SK-MEL-5 (cell line): ENCODE measurements at places on chromosomes 12 and 14.

GRCh38 chr14:33019346-33019745, 80.7 kb downstream of the NPAS3 start:
- DNase-seq: no peak

GRCh38 chr12:109241936-109242335, 67.1 kb downstream of the FOXN4 start:
- DNase-seq: no peak

DNA sequence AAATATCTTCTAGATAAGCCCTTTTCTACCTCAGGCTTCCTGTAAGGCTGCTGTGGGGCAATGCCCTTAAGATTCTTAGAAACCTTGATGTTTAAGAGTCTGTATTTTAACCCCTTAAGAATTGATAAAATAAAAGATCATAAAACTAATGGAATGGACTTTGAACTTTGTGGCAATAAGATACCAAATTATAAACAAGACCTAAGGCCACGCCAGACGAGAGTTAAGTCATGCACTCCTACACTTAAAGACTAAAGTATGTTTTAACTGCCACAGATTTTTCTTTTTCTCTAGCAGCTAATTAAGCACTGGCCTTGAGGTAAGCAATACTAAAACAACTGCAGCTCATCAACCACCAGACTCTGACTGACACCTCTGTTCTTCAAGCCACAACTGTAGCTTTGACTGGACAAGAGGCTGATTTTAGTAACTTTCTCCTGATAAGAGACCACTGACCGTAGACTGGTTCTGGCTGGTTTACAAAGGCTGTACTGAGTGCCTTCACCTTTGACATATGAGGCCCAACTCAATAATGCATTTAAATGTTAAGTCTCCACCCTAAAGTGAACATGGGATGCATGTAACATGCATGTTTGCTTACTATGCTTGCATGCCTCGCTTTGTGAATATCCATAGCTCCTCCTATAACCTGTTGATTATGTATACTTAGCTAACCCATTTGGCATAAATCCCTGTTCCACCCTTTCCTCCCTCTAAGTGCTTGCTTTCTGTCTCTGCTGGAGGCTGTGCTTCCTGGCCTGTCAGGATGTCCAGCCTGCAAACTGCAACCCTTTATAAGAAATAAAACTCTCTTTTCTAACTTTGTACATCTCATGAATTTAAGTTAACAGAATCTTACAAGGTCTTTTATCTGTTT, 71.9 kb downstream of the KLHL28 start:
- no peak for DNase-seq

- no peak for DNase-seq
Observed at GRCh38 chr14:53380867-53381225, 227.7 kb upstream of the DDHD1 start.

GRCh38 chr14:99314623-99315022, 42.6 kb upstream of the BCL11B start:
- DNase-seq: no peak

DNA sequence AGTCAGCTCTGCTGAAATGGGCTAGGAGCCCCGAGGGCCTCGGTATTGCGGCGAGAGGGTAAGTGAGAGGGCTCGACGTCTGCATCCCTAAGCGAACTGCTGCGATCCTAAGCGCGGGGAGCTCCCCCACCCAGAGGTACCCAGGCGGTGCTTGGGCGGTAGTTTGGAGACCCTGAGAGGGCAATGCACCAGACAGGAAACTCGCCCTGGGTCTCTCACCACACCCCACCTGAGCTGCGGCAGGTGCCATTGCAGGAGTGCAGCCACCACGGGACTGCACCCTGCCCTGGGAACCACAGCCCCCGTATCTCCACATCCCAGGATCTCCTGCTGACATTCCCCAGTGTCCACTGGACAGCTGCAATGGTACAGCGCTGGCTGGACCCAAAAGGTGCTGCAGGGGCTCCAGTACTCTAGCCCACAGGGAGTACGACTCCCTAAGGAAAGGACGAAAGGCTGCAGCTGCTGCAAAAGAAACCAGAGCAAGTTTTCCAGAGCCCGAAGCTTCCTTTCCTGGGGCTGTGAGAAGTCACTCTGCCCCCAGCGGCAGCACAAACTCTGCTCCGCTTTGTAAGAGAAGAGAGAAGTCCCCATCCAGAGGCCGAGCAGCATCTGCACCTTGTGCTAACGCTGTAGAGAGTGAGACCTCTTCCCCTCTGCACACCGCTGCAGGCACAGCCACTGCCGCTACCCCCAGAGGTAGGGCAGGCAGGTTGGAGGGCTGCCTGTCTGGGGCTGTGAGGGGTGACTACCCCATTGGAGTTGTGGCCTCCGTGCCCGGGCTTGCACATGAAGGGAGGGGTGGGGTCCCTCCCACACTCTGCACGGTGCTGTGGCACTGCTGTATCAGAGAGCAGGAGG, 31.1 kb upstream of the MON2 start:
- peak; percentile 10 for DNase-seq

DNA sequence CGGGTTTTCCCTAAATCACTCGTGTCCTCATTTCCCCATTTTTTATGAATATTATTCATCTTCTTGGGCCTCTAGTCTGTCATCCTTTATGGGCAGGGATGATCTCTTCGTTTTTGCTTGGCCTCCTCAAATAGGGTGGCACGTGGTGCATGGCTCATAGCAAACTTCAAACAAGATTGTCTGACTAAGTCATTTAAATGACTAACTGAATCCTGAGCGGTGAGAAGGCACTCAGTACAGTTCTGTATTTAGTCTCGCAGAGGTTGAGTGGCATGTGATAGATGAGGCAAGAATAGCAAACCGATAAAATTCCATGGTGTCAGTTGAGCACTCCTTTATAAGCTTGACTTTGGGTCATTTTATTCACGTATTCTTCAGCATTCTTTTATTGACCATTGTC, 5.7 kb upstream of the JDP2 start:
- no peak for DNase-seq

DNA sequence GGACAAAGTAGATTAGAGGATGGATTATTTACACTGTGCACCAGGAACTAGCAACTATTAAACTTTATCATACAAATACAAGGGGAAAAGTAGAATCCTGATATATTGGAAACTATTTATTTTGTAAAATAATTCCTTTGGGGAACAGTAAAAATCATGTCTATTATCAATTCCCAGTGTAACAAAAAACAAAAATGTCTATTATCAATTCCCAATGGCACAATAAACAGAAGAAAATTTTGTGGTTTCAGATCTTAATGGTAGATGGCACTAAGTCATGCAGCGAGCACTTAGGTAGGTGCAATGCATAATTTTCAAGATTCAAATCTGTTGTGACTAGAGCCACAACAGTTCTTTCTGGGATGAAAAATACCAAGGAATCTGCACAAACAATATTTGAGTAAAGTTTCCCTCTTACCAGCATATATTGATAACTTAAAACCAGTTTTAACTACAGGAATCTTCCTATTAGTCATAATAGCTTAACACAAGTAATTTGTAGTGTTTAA, 13.7 kb downstream of the CFL2 start:
- no peak for DNase-seq

GRCh38 chr12:75578546-75578945, 67.1 kb upstream of the KRR1 start:
- DNase-seq: no peak

DNA sequence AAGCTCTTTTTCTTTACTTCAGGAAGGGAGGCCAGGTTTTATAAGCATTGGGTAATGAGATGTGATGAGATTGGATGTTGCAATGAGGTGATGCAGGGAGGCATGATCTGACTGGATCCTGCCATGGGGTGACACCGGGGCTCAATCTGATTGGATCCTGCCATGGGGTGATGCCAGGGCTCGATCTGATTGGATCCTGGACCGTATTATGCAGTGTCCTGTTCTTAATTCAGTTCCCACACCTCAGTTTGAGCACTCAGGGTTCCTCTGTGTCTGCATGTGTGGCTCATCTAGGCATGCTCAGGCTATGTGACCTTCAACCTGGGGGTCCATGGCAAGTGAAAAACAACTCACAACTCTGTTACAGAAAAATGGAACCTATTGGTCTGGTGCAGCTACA, 166.4 kb downstream of the SLC15A4 start:
- DNase-seq: no peak

- DNase-seq: no peak
Observed at GRCh38 chr12:113468365-113469223, 3.1 kb downstream of the LHX5 start.

DNA sequence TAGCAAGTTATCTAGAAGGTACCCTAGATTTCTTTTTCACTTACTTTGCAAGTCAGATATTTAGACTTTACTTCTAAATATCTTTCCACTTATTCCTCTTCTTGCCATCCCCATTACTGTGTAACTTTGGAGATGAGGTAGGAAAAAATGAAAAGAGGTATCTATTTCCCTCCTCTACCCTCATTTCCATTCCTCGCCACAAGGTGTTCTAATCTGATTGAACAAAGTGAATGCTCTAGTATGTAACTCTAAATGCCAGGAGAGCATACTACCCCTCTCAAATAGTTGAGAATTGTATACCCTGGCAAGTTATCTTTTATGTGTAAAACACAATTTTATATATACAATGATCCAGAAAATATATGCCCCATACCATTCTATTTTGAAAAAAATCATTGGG, 1.7 kb upstream of the LDHB start:
- DNase-seq: peak; percentile 22

GRCh38 chr12:26465419-26466097, 270.2 kb downstream of the SSPN start:
- peak; percentile 45 for DNase-seq

- DNase-seq: no peak
Observed at GRCh38 chr14:51116682-51117081, 21.8 kb upstream of the TRIM9 start.

GRCh38 chr14:87797001-87797400, 196.0 kb downstream of the GALC start:
- no peak for DNase-seq

DNA sequence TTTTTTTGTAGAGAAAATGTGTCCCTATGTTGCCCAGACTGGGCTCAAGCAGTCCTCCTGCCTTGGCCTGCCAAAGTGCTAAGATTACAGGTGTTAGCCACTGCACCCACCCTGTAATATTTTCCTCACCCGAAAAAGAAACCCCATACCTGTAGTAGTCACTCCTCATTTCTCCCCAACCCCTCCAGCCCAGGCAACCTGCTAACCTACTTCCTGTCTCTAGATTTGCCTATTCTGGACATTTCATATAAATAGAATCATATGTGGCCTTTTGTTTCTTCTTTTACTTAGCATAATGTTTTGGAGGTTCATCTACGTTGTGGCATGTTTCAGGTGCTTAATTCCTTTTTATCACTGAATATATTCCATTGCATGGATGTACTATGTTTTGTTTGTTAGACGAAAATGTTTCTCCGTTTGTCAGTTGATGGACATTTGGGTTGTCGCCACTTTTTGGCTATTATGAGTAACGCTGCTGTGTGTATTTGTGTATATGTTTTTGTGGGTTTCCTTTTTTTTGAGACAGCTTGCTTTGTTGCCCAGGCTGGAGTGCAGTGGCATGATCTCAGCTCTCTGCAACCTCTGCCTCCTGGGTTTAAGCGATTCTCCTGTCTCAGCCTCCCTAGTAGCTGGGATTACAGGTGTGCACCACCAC, 6.2 kb downstream of the ANKRD13A start:
- no peak for DNase-seq

DNA sequence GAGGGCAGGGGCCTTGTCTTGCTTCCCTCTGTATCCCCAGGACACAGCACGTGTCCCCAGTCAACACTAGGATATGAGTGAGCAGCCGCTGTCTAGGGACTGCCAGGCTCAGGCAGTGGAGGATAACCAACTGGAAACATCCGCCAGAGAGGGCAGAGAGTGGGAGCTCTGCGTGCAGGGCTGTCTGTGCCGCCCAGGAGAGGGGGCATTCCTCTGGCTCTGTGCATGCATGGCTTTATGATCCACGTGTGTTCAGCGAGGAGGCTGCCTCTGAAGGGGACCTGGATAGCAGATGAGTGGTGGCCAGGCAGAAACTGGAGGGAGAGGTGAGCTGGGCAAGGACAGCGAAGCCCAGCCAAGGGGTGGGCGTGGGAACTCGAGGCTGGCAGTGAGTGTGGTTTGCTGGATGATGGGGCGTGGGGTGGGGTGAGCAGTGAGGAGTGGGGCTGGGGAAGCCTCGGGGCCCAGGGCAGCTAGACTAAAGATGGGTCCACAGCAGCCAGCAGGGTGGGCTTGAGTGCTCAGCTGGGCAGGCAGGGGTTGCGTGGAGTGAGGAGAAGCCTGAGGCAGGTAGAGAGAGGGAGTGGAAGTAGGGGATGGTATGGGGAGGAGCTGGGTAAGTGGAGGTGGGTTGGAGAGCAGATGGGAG, 72.9 kb downstream of the PRIMA1 start:
- DNase-seq: no peak
